Amniotic stem cell (primary cell): ENCODE measurements at places on chromosomes 5 and 9.

- DNase-seq, result no peak
These were observed 43.2 kb downstream of the KIAA0825 start for GRCh38 chr5:94575196-94575595.

GRCh38 chr9:122814545-122814944, 13.8 kb downstream of the PDCL start:
- DNase-seq, result no peak

DNA sequence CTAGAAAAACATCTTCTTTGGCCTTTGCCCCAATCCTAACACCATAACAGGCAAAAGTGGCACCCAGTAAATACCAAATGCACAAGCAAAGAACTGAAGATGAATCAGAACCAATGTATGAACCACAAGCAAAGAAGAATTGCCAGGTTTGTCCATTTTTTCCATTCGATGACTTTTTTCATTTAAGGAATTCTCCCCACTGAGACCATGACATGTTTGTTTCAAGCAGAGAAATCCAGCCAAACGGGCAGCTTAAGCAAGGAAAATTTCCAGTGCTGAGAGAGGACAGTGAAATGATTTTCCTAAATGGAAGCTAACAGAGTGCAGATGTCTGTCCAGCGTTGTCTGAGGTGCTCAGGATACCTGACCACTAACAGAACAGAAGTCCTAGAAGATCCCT, 203.7 kb downstream of the ADAMTS12 start:
- no peak for DNase-seq

GRCh38 chr9:86975036-86975435, 27.7 kb upstream of the GAS1 start:
- DNase-seq, result no peak

GRCh38 chr5:39199335-39199734, 20.0 kb downstream of the FYB1 start:
- DNase-seq, result no peak

DNA sequence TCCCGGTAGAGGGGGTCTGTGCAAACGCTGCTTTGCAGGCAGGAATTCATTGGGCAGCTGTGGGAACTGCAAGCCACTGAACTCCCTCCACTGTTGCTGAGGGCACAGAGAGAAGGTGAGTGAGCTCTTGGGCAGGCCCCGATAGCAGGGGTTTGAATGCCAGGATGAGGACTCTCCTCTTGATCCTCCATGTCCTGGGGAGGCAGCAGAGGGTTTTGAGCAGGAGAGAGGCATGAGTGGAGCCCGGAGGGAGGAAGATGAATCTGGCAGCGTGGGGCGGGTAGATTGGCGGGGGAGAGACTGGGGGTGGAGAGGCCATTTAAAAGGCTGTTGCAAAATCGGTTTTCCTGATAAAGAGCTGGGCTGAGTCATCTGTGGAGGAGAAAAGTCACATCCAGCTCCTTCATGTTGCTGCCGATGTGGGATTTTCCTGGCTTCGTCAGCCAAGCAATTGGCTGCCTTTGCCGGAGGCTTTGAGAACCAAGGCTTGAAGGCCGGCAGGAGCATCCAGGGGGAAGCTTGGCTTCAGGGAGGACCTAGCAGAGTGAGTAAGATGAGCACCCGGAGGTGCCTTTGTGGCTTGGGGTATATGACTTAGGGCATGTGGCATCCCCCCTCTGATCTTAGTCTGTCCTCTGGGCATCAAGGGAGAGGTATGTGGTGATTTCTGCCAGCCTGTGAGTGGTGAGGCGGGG, at the start of gene SYNPO:
SYNPO (plus strand) TSS at position 350 of the 695 bp plus-strand sequence. CDS start 7,616 bp downstream, outside the sequence.
- DNase-seq, result peak; percentile 94

DNA sequence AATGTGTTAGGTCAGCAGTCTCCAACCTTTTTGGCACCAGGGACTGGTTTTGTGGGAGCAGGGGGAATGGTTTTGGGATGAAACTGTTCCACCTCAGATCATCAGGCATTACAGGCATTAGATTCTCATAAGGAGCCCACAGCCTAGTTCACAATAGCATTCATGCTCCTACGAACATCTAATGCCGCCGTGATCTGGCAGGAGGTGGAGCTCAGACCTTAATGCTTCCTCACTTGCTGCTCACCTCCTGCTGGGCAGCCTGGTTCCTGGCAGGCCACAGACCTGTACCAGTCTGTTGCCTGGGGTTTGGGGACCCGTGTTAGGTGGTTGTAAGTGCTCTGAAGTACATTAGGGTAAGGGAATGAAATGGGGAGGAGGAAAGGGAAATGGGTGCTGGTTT, 9.7 kb upstream of the CTNNA1 start:
- DNase-seq, result no peak

GRCh38 chr5:123207081-123207537, 118.1 kb downstream of the PRDM6 start:
- no peak for DNase-seq
